ENCODE measurements at places on chromosomes 13 and 19.

DNA sequence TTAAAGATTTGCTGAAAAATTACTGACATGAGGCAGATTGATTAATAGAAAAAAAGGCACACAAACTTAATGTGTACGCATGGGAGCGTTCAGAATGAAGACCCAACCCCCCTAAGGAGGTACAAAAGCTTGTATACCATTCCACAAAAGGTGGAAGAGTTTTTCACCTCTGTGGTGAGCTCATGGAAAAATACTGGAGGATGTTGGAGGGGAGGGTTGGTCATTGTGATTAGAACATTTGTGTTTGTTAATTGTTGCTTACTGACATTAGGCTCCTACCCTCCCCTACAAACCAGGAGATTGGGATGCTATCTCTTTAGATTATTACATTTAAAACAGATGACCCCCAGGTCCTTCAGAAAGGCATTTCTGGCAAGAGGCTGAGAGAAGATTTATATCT, 1973.3 kb downstream of the OLFM4 start:
- no peak for DNase-seq

- no peak for DNase-seq
Measured at GRCh38 chr19:17332360-17332676, 2.3 kb downstream of the ANO8 start.

DNA sequence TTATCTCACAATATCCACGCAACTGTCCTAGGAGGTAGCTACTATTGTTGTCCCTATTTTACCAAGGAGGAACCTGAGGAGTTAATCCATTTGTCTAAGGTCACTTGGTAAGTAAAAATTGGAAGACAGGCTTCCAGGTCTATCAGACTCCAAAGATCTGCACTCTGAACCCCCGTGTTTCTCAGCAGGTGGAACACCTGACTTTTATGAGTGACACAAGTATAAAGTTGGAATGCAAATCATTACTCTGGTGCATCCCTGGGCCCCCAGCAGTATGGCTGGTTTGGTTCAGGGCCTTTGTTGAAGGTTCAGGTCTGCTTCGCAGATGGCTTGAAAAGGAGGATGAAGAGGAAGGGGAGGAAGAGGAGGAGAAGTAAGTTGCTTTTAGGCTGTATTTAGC, 46.0 kb downstream of the RGCC start:
- no peak for DNase-seq

GRCh38 chr13:100976993-100977392, 302.4 kb upstream of the TMTC4 start:
- DNase-seq: no peak

DNA sequence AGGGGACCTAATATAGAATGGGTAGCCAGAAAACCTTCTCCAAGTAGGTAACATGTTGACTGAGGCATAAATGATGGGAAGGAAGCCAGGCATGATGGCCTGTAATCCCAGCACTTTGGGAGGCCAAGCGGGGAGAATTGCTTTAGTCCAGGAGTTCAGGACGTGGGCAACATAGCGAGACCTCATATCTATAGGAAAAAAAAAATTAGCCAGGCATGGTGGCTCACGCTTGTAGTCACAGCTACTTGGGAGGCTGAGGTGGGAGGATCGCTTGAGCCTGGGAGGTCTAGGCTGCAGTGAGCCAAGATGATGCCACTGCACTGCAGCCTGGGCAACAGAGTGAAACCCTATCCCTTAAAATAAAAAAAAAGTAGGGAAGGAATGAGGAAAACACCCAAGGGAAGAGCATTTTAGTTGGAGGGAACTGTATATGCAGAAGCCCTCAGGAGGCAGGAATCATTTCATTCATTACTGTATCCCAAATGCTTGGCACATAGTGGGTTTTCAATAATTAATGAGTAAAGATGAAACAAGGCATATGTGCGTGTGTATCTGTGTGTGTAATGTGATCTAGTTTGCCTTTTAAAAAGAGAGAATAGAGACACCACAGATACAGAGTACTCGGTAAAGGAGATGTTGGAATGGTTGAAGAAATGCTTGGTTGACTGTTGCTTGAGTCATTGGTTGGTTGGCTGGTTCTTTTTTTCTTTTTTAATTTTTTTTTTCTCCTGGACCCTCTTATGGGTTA, 2.2 kb upstream of the NUP62 start:
- no peak for DNase-seq

Measured in inflammatory macrophage treated with lipopolysaccharide for 4 hours (primary cell).